DND-41 (cell line): ENCODE measurements at places on chromosomes 12 and 14.

DNA sequence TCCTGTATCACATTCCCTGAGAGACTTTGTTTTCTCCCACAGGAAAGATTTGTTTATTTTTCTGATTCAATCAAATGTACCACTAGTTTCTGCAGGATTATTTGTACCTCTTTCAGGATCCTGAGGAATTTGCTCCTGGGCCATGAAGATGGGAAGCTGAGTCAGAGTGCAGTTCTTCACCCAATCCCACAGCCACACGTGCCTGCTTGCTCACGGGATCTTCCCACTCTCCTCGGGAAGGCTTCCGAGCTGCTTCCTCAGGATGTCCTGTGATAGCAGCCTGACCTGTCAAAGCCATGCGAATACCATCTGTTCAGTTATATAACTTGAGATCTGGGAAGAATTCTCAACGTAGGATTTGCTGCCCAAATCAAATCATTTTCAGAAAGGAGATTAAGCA, 41.8 kb upstream of the HIF1A start:
- no peaks in the 10 kb centered on the region for H3K27me3 ChIP-seq
- H3K36me3 ChIP-seq, result no peaks in the 10 kb centered on the region
- H3K4me3 ChIP-seq, result no peak overlapping the region
- no peak for DNase-seq

GRCh38 chr14:63045612-63046320, 508 bp upstream of the KCNH5 start:
- H3K4me1 ChIP-seq, result no peaks in the 10 kb centered on the region
- H3K27me3 ChIP-seq, result no peaks in the 10 kb centered on the region
- no peak overlapping the region for H3K27ac ChIP-seq

GRCh38 chr12:132062481-132062880, 81.6 kb downstream of the DDX51 start:
- peak overlapping the region; percentile 70; the same call in 1 of the 2 replicates for H3K27ac ChIP-seq
- H3K4me1 ChIP-seq, result peaks cover 62% of the 10 kb centered on the region
- DNase-seq, result no peak
- no peaks in the 10 kb centered on the region for H3K27me3 ChIP-seq

DNA sequence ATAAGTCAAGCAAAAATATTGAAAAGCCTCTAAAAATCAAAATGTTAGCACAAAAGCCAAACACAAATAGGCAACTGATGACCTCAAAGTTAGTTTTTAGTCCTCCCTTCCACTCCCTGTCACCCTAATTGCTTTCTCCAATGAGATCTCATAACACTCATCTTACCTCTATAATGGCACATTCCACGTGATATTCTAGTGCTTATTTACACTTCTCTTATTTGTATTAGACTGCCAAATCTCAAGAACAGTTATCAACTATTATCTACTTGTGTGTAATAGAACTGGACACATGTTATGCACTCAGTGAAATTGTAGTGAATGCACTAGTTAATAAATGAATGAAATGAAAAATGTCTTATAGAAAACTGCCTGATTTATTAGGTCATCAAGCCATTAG, 55.5 kb upstream of the AVPR1A start:
- no peaks in the 10 kb centered on the region for H3K36me3 ChIP-seq
- no peak overlapping the region for H3K4me3 ChIP-seq
- DNase-seq, result no peak
- H3K4me1 ChIP-seq, result no peaks in the 10 kb centered on the region

DNA sequence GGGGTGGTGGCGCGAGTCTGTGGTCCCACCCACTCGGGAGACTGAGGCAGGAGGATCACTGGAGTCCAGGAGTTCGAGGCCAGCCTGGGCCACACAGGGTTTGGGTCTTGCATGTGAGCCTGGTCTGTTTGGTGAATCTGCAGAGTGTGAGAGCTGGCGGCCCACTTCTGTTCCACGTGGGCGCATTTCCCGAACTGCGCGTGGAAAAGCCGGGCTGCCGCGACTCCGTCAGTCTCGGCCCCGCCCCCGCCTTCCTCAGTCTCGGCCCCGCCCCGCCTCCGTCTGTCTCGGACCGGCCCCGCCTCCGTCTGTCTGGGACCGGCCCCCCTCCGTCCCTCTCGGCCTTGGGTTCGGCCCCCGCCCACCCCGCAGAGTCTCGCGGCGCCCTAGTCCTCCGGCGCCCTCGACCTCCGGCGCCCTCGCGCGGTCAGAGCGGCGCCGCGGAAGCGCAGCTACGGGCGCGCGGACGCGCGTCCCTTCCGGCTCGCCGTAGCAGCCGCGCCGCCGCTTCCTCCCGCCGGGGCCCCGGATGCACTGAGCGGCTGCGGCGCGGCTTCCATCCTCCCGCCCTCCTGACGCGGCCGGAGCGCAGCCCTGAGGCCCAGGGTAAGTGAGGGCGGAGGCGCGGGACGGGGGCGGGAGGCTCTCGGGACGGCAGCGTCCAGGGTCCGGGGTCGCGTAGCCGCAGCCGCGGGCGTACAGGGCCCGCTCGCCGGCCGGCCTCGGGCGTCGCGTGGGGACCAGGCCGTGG, at the start of gene EP400:
TSS of gene EP400 (plus strand) at position 512 of the 751 bp plus-strand sequence. CDS start 10,678 bp downstream, outside the sequence.
- peaks cover 6% of the 10 kb centered on the region for H3K36me3 ChIP-seq
- DNase-seq, result peak; percentile 94
- H3K4me3 ChIP-seq, result peak within 1 kb of the TSS; percentile 58
- H3K27me3 ChIP-seq, result no peaks in the 10 kb centered on the region

- H3K27me3 ChIP-seq, result no peaks in the 10 kb centered on the region
- H3K36me3 ChIP-seq, result peaks cover 40% of the 10 kb centered on the region
- H3K27ac ChIP-seq, result no peak overlapping the region
- DNase-seq, result no peak
- no peaks in the 10 kb centered on the region for H3K4me1 ChIP-seq
Observed at GRCh38 chr14:53260286-53260685, 107.2 kb upstream of the DDHD1 start.

DNA sequence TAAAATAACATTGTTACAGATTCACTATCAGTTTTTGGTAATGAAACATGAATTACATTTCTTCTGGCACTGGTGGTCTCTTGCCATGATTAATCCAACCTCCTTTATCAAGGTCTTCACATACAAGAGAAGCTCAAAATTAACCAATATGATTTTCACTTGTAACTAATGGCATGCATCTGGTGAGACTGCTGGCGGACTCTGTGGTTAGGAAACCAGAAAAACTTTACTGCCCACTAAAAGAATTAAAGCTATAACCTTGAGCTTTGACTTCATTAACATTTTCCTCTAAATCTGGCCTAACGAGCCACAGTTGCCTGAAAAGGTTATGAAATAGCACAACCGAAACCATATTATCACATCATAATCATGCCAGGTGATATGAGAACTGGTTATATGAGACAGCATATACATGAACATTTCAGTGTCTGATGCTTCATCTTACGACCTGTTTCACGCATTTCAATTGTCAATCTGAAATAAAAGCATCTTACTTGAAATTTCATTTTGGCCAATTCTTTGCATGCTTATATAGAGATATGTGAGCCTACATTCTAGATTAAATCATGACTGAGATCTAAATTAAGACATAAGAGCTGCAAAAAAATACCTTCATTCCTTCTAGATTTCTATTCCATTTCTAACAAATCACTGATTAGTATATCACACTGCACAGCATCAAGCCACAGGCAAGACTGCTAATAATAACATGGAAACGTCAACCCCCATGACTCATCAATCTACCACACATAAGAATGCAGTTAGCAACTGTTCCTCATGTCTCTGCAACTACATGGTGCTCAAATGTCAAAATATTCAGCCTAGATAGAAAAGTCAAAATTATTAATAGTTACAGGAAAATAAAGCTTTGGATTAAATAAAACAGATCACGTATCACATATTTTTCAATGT, 89.3 kb downstream of the OSBPL8 start:
- no peak overlapping the region for H3K27ac ChIP-seq
- no peak overlapping the region for H3K4me3 ChIP-seq
- no peaks in the 10 kb centered on the region for H3K4me1 ChIP-seq
- H3K27me3 ChIP-seq, result no peaks in the 10 kb centered on the region
- H3K36me3 ChIP-seq, result no peaks in the 10 kb centered on the region

- peaks cover 49% of the 10 kb centered on the region for H3K36me3 ChIP-seq
- no peaks in the 10 kb centered on the region for H3K27me3 ChIP-seq
- H3K27ac ChIP-seq, result peak overlapping the region; percentile 65
- H3K4me1 ChIP-seq, result peaks cover 89% of the 10 kb centered on the region
- no peak overlapping the region for H3K4me3 ChIP-seq
- no peak for DNase-seq
Observed at GRCh38 chr12:104691721-104692556, 235.2 kb downstream of the CHST11 start.

GRCh38 chr12:30862486-30862885, 64.1 kb upstream of the TSPAN11 start:
- no peaks in the 10 kb centered on the region for H3K27me3 ChIP-seq
- H3K4me3 ChIP-seq, result no peak overlapping the region
- no peak for DNase-seq
- H3K27ac ChIP-seq, result no peak overlapping the region

GRCh38 chr14:92952481-92953298, 29.7 kb downstream of the CHGA start:
- DNase-seq, result no peak
- H3K4me1 ChIP-seq, result no peaks in the 10 kb centered on the region
- H3K4me3 ChIP-seq, result no peak overlapping the region

GRCh38 chr14:43116341-43116740, 1390.7 kb downstream of the FSCB start:
- DNase-seq, result no peak
- no peaks in the 10 kb centered on the region for H3K4me1 ChIP-seq
- H3K27ac ChIP-seq, result no peak overlapping the region

DNA sequence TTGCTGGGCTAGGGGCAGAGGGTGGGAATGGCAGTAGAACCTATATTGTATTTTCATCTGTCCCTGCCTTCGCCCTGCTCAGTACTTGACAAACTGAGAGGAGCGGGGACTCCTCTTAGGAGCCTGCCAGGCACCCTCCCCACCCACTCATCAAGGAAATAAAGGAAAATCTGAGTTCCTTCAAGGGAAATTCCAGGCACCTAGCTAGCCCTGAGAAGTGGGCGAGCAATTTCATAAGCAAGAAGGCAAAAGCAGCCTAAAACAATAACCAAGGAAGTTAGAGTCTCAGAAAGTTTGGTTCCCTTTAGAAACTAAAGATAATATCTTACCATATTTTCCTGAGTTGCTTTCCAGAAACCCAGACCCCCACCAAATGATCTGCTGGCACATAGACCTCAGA, 10.6 kb upstream of the PLEKHD1 start:
- no peaks in the 10 kb centered on the region for H3K27me3 ChIP-seq
- no peaks in the 10 kb centered on the region for H3K36me3 ChIP-seq
- H3K4me1 ChIP-seq, result no peaks in the 10 kb centered on the region
- H3K27ac ChIP-seq, result no peak overlapping the region

- H3K27me3 ChIP-seq, result no peaks in the 10 kb centered on the region
- no peak overlapping the region for H3K27ac ChIP-seq
- peak; percentile 32 for DNase-seq
- H3K4me1 ChIP-seq, result no peaks in the 10 kb centered on the region
Observed at GRCh38 chr12:128534906-128535305, 267.9 kb downstream of the TMEM132C start.

DNA sequence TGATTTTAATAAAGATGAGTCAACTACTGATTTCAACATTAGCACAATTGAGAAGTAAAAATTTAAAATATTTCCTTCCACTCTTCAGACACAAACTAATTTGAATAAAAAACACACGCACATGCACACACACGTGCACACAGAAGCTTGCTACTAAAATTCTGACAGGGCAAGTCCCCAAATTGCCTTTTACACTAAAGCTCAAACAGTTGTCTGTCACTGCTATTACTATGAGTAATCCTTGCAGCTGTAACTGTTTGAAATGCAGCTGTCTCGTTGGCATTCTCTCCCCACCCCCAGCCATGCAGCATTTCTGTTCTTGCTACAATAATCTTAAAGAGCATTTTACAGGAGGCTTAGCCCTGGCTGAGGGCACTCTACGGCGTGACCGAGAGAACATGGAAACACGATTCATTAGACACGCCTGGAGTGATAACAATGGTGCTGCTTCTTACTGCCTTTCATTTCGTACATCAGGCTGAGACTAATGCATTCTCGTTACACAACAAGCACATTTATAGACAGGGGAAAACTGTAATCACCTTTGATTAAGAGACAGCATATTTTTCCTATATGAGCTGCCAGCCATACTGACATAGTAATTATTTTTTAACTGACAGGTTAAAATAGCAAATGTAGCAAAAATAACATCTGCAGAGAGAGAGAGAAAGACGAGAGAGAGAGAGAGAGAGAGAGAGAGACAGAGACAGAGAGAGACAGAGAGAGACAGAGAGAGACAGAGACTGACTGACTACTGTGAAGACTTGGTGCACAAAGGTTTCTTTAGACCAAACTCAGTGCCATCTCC, 153.8 kb downstream of the MED13L start:
- no peaks in the 10 kb centered on the region for H3K36me3 ChIP-seq
- peaks cover 10% of the 10 kb centered on the region; the same call in 1 of the 2 replicates for H3K4me1 ChIP-seq
- H3K27me3 ChIP-seq, result no peaks in the 10 kb centered on the region
- DNase-seq, result peak; percentile 45
- no peak overlapping the region for H3K4me3 ChIP-seq

GRCh38 chr12:101620762-101621133, 26.0 kb downstream of the MYBPC1 start:
- no peak for DNase-seq
- no peaks in the 10 kb centered on the region for H3K4me1 ChIP-seq
- no peaks in the 10 kb centered on the region for H3K36me3 ChIP-seq
- no peak overlapping the region for H3K4me3 ChIP-seq
- H3K27me3 ChIP-seq, result peaks cover 3% of the 10 kb centered on the region

GRCh38 chr12:121452340-121452984, 52.5 kb downstream of the RNF34 start:
- no peaks in the 10 kb centered on the region for H3K4me1 ChIP-seq
- DNase-seq, result no peak
- peaks cover 68% of the 10 kb centered on the region for H3K36me3 ChIP-seq
- H3K27ac ChIP-seq, result no peak overlapping the region

- H3K4me3 ChIP-seq, result no peak overlapping the region
- no peak for DNase-seq
- no peaks in the 10 kb centered on the region for H3K4me1 ChIP-seq
- no peaks in the 10 kb centered on the region for H3K27me3 ChIP-seq
Observed at GRCh38 chr12:3389986-3390385, 101.0 kb upstream of the PRMT8 start.

GRCh38 chr14:71610797-71611196, 321.4 kb upstream of the RGS6 start:
- H3K4me1 ChIP-seq, result peaks cover 22% of the 10 kb centered on the region
- H3K4me3 ChIP-seq, result no peak overlapping the region
- H3K36me3 ChIP-seq, result no peaks in the 10 kb centered on the region
- H3K27me3 ChIP-seq, result no peaks in the 10 kb centered on the region
